ENCODE measurements at places on chromosomes 7 and 10.

GRCh38 chr10:79269969-79270368, 77.3 kb upstream of the PPIF start:
- no peak for DNase-seq

DNA sequence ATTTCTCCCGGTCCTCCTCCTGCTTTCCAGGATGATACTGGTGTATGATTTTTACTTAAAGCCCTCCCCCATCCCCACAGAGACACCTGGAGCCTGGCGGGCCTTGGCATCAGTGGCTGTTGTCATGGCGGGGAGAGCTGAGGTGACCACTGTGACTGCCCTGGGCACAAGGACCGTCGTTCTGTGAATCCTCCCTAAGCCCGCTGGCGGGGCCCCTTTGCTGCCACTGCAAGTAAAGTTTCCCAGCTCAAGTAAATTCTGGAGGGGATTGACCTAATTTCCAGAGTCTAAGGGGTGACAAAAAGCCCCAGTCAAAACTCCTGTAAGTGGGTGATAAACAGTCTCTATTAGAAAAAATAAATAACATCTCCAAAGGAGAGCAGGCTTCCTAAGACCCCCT, 393.2 kb upstream of the PODXL start:
- DNase-seq, result no peak

- DNase-seq, result no peak
These were observed 35.8 kb downstream of the PARP12 start for GRCh38 chr7:140026935-140027334.

DNA sequence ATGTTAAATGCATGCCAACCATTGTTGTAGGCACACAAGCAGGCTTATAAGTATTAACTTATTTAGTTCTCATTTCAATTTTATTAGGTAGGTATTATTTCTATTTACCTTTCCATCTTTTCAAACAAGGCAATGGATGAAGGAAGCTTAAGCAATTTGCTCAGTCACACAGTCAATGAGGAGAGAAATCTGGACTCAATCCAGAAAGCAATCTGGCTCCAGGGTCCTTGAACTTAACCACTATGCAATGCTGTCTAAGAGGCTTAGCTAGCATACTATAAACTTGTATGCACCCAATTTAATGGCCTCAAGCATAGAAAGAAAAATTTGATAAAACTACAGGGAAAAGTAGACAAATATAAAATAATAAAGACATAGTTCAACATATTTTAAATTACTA, 88.6 kb downstream of the VWDE start:
- no peak for DNase-seq

- peak; percentile 80 for DNase-seq
These were observed 44.0 kb downstream of the RTKN2 start for GRCh38 chr10:62224606-62225005.

DNA sequence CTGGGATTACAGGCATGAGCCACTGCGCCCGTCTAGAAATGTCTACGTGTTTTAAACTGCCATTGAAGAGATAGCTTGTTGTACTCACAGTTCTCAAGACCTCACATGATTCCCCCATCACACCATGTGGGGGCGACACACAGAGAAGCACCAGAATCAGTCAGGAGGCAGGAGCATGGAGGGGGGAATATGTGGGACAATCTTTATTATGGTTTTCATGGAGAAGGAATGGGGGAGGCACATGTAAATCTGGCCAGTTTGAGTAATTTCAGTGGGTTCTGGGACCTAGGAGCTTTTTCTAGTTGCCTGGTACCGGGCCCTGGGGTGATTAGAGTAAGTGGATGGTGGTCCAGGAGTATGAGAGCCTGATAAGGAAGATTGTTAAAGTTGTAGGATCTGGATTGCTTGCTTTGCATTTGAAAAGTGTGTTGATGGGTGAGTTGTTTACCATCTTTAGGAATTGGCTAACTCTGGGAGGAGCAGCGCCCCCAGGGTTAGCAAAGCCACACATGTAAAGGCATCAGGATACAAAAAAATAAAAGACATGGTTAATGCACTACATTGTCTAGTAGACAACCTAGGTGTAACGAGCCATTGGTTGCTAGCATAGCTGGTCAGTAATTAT, 85.4 kb upstream of the SLC13A1 start:
- DNase-seq, result no peak

- DNase-seq, result no peak
These were observed 17.8 kb upstream of the MTPAP start for GRCh38 chr10:30366829-30367228.

- no peak for DNase-seq
These were observed 14.4 kb downstream of the HTRA1 start for GRCh38 chr10:122475591-122476332.

- no peak for DNase-seq
These were observed 15.1 kb downstream of the SNX10 start for GRCh38 chr7:26306790-26307189.

- DNase-seq, result no peak
These were observed 31.9 kb upstream of the PWWP2B start for GRCh38 chr10:132365102-132365501.

DNA sequence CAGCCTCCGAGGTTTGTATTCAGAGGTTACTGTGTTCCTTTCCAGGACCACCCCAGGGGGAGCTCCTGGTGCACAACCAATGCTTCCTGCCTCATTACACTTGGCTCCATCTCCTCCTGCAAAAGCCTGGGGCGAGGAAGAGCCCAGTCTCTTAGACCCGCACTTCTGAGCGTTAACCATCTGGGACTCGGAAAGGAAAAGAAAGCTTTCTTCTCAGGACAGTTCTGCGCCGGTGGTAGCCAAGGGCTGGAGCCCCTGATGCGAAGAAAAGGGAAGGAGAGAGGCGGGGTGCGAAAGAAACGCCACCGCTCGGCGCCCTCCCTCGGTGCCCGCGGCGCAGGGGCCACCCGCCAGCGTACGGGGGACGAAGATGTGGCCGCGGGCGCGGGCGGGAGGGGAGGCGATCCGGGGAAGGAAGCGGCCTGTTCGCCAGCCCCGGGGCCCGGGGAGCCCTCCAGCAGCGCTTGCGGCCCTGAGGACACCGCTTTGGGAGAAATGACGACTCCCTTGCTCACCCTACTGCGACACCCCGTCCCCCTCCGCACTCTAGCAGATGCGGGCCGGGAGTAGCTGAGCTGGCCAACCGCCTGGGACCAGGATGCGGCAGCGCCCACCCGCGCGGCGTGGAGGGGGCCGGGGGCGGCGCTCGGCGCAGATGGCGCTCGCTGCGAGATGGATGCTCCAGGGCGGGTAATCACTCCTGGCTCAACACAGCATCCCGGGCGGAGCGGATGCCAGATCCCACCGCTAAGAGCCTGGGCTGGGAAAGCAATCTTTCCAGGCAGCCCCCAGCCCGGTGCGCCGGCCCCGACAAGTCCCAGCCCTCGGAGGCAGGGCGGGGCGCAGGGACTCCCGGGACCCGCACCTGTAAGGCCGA, 1.3 kb downstream of the NRCAM start:
- DNase-seq, result peak; percentile 60

GRCh38 chr10:49106451-49106850, 8.9 kb downstream of the VSTM4 start:
- DNase-seq, result no peak

Measured in Caco-2 (cell line).